ENCODE measurements at places on chromosomes 2 and 18.

- DNase-seq = no peak
These were observed 133.9 kb downstream of the ATP9B start for GRCh38 chr18:79203017-79203605.

GRCh38 chr2:96864343-96865091 lies 5.4 kb downstream of the SEMA4C start:
- no peak for DNase-seq

DNA sequence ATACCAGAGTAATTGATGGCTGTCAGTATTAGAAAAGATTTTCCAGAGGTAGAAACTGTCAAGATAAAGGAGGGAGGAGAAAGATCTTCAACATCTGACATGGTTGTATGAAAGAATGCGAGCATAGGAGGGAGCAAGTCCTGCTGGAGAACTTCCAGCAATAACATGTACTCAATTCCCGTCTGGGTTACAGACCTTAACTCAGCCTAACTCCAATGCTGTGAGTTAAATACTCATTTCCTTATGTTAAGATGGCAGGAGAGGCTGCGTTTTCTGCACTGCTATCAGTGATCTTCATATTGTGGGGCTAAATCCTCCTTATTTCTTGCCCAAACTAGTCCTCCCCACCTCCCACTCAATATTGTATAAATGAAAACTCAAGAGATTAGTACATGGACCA lies 6.7 kb upstream of the CERS6 start:
- no peak for DNase-seq

GRCh38 chr2:96495982-96496629 lies 9.1 kb downstream of the NEURL3 start:
- no peak for DNase-seq

- no peak for DNase-seq
These were observed 35.0 kb downstream of the SLC3A1 start for GRCh38 chr2:44310287-44310686.

GRCh38 chr18:38883111-38883510 lies 1317.5 kb upstream of the CELF4 start:
- no peak for DNase-seq

GRCh38 chr18:56197241-56197859 lies 441.0 kb downstream of the TXNL1 start:
- no peak for DNase-seq

- DNase-seq = no peak
These were observed 56.7 kb downstream of the ZEB2 start for GRCh38 chr2:144463266-144463665.

DNA sequence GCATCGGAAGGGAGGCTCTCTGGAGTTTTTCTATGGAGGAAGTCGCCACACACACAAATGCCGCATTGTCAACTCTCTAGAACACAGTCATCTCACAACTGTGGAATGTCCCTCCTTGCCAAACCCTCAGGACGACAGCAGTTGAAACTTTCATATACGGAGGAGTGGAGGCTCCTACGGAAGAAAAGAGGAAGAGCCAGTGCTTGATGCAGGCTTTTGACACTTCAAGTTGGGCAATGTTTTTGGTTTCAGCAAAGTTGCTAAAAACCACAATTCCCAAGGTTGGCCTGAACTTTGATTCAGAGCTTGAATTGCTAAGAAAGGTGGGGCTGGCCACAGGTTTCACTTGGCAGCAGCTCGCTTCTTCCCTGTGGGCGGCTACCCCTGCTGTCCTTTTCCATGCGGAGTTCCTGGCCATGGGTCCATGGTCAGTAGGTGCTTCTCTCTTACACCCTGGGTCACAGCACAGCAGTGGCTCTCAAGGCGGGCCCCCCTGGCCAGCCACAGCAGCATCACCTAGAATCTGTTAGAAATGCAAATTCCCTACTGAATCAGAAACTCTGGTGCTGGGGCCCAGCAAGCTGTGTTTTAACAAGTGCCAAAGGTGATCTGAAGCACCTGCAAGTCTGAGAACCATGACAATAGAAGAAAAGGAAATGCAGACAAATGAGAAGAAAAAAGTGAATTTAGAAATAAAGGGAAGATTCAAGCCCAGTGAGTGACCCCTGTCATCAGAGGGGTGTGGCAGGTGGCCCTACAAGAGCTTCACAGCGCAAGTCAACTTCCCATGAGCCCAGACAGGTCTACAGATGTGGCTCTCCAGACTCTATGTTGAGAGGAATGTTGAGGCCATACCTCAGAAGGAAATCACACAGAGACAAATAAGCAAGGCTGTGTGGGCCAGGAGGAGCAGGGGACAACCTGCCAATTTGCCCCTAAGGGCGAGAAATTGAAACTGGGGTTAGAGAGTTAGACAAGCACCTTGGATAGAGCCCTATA lies 856.4 kb downstream of the RNF144A start:
- DNase-seq = peak; percentile 51

GRCh38 chr2:85681776-85682175 lies 12.4 kb upstream of the GNLY start:
- DNase-seq = no peak

- peak; percentile 54 for DNase-seq
These were observed 54.1 kb downstream of the ATP8B1 start for GRCh38 chr18:57748770-57749603.

- no peak for DNase-seq
These were observed 121.7 kb upstream of the PPP1CB start for GRCh38 chr2:28629910-28630309.

DNA sequence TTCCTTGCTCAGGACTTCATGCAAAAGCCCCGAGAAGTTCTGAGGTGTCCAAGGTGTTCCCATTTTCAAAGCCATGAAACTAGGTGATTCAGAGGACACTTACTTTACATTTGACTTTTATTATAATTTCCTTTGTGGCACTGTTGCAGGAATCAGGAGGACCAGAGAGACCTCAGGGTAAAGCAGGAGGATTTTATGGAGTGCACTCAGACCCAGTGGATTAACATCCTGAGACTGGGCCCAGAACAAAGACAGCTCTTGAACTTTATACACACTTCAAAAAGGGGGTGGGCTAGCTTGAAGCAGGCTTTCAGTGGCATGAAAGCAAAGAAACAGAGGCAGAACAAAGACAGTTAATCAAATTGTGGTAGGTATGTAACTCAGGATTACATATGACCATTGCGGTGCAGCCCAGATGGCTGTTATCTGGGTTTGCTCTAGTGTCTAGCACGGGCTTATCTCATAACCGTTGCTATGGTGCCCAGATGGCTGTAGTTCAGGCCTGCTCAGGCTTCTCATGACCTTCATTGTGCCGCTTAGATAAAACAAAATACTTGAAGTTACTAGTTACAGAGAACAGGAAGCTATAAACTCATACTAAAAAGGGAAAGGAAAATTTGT lies 39.4 kb downstream of the TMEM182 start:
- DNase-seq = no peak

GRCh38 chr2:165568361-165568760 lies 98.9 kb downstream of the CSRNP3 start:
- DNase-seq = no peak

GRCh38 chr2:201929281-201930026 lies 104.2 kb upstream of the FZD7 start:
- DNase-seq = no peak

- no peak for DNase-seq
These were observed 76.4 kb downstream of the BOD1L2 start for GRCh38 chr18:57223144-57223870.

DNA sequence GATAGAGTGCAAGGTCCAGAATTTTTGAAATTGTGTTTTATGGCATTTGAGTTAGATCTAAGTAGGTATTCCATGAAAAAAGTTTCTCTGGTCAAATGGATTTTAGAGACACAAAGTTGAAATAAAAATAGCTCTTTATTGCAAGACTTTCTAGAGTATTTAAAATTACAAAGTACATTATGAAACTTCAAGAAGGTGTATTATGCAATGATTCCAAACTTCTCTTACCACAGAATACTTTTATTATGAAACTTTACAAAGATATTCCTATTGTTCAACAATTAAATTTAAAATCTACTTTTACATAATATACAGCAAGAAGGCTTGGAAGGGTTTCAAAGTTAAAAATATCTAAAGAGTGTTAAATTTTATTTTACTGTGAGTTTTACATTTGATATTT lies 65.9 kb downstream of the CALCRL start:
- DNase-seq = no peak

DNA sequence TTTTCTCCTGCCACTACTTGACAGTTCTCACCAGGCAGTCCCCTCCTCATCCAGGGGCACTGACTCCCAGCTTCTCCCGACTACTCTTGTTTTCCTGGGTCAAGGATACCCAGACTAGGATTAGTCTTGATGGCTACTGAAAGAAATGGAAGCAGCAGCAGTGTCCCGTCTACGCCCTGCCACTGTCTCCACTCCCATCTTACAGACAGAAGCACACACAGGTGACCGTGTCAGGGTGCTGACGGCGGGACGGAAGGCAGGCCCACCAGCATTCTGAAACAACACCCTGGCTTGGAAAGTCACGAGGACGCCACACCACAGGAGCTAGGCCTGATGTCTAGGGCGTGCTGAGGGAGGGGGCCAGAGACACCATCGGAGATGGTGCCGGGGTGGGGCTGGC lies 82.9 kb downstream of the KCTD1 start:
- DNase-seq = no peak

All from prostate gland (tissue), 2 donors.